ENCODE measurements at places on chromosomes 1 and 21.

DNA sequence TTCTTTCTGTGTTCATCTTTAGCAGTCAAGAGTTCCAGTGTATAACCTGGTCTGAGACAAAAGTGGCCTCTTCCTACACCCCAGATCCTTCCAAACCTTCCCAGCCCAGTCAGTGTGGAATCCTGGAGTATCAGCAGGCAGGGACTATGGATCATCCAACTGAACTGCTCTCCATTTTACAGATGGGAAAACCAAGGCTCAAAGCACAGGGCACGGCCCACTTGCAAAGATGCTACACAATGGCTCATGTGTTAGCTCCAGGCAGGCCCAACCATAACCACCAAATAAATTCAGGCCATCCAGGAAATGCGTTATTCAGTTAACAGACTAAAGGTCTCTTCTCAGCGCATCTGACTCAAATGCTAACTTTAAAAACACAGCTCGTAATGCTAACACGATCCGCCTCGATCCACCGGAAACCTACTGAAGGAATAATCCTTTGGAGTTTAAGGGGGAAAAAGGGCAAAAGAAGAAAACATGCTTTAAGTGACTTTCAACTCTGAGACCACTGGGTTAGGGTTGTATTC is 7.1 kb downstream of the GLIS1 start:
- no peak for DNase-seq

DNA sequence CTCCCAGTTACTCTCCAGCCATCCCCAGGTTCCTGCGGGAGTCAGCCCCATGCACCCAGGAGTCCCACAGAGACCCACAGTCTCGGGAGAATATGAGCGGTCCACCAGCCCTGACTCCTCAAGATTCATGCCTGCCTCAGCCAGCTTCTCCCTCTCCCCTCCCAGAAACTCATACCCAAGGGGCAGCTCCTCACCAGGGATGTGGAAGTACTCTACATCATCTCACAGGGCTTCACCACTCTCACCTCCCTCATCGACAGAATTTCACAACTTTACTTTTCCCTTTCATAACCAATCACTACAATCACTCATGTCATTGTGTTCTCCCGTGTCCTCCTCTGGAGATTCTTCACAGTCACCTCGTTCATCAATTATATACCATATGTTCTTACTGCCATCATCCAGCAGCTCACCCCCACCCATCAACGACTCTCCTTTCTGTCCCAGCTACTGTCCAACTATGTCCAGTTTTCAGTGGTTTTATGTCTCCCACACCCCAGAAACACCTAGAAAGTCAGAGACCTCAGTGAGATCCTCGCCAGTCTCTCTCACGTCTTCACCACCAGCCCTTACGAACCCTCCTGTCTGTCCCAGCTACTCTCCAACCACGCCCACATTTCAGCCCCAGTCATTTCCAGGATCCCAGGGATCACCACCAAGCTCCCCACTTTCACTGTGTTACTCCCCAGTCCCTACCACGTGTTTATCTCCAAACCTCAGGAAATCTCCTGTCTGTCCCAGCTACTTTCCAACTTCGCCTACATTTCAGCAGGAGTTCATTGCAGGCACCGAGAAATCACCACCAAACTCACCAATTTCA is 1530.1 kb upstream of the TPTE start:
- no peak for DNase-seq

DNA sequence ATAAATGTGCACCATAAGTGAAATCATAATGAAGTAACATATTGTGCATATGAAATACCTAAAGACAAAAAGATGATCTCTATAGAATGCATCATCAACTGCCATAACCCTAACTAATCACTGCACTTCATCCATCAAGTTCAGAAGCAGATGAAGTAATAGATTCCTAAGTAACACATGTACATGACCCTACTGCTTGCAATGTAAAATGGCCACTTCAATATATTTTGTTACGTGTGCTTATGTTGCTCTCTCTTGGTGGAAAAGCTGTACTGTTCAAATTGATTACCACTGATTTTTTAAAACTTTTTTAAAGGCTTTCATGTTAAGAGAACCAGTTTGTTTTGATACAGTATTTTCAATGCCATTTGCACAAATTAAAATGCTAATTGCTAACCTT is 141.8 kb downstream of the TTLL7 start:
- DNase-seq, result peak; percentile 46

DNA sequence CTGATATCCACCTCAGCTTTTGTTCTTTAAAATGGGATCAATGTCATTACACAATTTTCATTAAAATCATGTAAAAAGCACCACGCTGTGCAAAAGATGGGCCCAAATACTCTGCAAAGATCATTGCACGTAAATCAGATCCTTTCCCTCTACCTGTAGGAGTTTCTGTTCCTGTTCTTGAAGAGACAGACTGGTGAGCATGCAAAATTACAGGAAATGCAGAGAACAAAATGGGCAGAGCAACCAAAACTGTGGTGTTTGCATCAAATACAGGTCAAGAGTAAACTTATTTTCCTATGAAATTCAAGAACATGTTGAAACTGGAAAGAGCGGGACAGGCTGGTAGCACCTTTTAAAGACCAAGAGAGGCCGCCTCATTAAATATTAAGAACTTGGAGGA is 294.9 kb upstream of the ADGRL2 start:
- DNase-seq, result no peak

DNA sequence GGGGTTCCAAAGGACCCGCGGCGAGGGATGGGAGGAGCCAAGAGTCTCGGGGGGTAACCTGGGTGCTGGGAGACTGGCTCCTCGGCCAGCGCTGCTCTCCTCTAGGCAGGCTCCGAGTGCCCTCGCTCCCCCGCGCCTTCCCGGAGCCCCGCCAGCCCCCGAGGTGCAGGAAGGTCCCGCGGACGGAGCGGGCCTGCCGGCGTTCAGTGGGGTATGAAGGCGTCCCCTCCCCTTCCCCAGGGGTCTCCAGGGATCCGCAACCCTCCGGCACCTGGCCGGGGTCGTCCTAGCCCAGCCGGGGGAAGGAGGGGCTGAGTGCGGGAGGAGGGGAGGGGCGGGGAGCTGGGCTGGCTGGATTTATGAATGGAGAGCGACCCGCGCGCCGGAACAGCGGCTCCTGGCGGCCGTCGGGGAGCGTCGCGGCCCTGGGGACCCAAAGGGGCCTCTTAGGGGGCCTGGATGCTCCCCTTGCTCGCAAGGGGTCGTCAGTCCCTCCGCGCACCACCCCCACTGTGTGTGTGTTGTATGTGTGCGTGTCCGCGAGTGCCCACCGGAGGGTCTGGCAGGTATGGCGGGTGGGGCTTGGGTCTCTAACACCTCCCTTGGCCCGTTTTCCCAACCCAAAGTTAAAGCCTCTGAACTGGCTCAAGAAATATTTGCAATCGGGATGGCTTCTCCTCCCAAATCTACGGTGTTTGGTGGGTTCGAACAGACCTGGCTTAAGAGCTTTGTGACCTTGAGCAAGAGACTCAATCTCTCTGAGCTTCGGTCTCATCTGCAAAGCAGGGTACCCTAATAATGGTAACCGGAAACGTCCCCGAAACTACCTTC is 642 bp downstream of the HCRTR1 start:
- DNase-seq, result peak; percentile 83
